ENCODE measurements at places on chromosomes 2 and 18. TPM values are rescaled to one million over a fixed set of nuclear protein-coding genes. Genes with fewer than 3 reads are reported as not detected.
A peak's percentile ranks its signal among the peaks of the same experiment; 100 is the strongest.

DNA sequence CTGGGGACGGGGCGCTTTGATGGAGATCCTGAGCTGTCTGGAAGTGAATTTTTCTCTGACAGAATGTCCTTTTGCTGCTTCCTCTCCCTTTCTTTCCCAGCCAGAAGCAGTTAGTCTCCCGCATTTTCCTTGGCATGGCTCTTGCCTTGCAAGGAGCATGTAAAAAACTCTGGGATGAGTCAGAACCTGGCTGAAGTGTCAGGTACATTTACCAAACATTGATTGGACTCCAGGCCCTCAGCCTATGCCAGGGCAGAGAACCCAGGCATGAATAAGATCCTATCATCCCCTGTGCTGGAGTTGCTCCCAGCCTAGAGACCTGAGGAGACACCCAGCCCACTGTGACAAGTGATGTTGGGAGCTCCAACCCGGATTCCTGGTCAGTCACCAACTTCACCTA, 21.6 kb downstream of the STON1 start:
- no peak for DNase-seq

DNA sequence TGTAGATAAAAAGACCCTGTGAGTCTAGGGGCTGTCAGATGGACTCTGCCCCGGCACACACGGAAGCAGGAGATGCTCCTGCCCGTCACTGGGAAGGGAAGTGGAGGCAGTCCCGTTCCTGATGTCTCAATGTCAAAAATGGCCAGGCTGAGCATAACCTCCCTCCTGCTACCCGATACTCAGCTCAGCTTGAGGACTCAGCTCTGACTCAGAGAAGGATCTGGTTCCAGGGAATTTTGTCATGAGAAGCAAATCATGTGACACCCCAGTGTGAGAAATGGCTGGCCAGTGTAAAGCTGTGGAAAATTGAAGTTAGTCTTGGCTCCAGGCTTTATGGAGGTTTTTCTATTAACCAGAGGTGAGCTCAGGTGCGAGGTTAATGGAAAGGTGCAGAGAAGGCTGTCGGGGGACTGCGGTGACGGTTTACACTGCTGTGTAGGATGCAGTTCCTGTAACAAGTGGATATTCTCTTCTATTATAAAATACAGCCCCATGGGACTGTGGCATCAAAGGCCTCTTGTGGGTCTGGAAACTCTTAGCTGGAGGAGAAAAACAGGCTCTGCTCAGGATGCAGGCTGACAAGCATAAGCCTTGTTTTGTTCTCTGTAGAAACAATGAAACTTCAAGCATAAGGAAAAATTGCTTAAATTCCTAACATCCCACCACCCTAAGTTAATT, 24.7 kb upstream of the AGAP1 start:
- DNase-seq: peak; percentile 44

DNA sequence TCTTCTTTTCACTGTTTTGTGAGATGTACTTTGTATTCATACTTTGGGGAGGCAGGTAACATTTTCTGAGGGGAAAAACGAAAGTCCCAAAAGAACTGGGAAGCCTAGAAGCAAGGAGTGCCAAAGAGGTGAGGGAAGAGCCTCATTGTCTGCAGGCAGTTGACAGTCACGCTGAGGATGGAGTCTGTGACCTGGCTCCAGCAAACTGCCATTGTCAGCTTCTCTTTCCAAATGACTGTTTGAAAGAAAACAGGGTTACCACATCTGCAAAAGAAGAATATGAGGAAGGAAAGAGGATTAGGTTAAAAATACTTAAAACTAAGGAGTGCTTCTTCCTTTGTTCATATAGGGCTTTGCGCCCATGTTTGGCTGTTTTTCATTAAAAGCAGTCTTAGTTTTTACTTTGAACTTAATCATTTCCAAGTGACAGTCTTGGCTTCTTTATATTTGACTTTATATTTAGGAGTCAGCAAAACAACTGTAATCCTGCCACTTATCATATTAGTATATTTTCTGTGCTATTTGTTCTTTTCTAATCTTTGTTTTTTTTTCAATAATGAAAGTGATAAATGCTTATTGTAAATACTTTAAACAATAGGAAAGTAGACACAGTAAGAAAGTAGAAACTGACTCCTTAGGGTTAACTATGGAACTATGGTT, 35.0 kb downstream of the CERS6 start:
- no peak for DNase-seq

DNA sequence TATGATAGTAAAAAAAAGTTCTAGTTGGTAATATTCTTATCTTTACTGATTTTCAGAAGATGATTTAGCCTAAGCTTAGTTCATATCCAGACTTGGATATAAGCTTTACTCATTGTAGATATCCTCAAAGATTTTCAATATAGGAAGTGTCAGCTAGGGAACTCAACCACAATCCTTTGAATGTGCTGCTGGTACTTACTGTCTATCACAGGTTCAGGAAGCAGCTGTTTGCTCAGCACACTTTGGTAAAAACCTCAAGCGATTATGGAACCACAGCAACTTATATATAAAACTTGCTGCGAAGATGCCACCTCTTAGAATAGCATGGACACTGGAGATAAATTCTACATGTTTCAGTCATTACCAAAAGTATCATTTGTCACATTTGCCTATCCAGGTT, 60.1 kb upstream of the TNFRSF11A start:
- no peak for DNase-seq

DNA sequence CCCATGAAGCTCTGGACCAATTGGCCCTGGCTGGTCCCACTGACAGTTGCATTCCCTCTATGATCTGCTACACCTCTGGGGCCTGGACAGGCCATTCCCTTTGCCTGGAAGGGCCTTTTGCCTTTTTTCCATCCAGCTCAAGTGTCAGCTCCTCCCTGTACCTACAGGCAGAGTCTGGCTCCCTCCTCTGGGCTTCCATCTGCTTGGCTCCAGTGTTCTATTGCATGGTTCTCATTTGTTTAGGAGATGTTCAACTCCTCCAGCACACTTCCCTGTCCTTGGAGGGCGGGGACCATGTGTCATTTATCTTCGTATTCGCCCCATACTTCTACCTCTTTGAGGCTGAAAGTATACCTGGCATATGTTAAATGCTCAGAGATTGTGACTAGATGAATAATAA, 61.1 kb downstream of the PRKCE start:
- no peak for DNase-seq

DNA sequence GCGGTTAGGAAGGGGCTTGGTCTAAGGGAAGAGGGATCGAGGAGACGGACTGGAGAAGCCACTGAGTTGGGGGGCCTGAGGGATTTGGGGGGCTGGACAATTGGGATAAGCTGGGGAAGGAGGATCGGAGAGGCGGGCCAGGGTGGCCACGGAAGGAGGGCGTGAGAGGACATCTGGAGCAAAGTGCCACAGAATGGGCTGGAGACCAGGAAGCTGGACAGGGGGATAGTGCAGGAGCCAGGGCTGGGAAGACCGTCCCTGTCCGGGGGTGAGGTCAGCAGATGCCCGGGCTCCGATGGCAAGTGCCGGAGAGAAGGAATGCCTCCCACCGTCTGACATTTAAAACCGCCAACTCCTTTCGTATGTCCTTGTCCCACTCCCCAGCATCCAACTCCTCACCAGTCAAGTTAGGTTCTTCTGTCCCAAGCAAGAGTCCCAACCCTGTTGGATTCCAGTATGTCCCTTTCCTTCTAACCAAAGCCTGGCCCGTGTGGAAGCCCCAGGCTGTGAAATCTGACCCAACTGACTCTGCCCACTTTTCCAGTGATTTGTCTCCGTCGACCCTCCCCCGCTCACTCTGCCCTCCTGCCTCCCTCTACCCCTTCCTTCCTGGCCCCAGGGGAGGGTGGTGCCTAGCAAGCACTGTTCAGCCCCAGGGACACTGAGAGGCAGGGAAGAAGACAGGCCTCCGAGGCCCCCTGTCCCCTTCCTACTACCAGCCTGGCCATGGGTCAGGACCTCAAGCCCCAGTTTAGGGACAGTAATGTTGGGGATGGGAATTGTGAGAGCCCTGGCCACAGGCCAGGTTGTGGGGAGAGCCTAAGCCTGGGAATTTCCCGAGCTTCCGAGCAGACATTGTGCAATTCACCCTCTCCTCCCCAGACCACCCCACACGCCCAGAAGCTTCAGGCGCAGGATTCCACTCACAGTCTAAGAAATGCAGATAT, 31.5 kb upstream of the TMBIM1 start:
- no peak for DNase-seq

- DNase-seq: peak; percentile 67
Observed at GRCh38 chr2:205407984-205408383, 274.3 kb upstream of the NRP2 start.

- DNase-seq: no peak
Observed at GRCh38 chr2:227529871-227530270, 57.9 kb downstream of the AGFG1 start.

- DNase-seq: no peak
Observed at GRCh38 chr2:9705196-9705595, 74.4 kb upstream of the YWHAQ start.

Gene PKDCC
- 6.6 TPM for polyA plus RNA-seq

Gene FHOD3
- 27.1 TPM for polyA plus RNA-seq

Gene RAX
- not detected for polyA plus RNA-seq

Gene PSMA8
- polyA plus RNA-seq: not detected

Gene NT5DC4
- not detected for polyA plus RNA-seq

Gene TSPYL6
- not detected for polyA plus RNA-seq

All from BJ (cell line).